ENCODE measurements at places on chromosomes 5 and 9.

- no peak for DNase-seq
Measured at GRCh38 chr5:142213077-142213476, 104.5 kb downstream of the NDFIP1 start.

DNA sequence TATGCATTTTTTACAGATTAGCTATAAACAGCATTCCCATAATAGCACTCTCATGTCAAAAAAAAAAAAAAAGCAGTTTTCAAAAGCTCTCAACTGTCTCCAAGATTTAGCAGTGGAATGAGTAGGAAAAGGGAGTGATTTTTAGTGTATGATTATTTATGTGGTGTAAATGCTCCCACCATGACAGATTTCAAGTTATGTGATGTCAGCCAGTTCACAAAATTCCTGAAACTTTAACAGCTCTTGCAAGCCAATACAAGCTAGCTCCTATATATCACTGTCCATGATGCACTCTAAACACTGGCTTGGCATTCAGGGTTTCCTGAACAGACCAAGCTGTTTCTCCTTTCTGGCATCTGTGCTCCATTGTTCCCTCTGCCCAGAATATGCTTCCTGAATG lies 7.9 kb upstream of the ANKDD1B start:
- no peak for DNase-seq

- no peak for DNase-seq
Measured at GRCh38 chr9:86262492-86262891, 3.0 kb upstream of the C9orf153 start.

GRCh38 chr9:131239161-131239975 lies 36.9 kb downstream of the FAM78A start:
- DNase-seq = no peak

DNA sequence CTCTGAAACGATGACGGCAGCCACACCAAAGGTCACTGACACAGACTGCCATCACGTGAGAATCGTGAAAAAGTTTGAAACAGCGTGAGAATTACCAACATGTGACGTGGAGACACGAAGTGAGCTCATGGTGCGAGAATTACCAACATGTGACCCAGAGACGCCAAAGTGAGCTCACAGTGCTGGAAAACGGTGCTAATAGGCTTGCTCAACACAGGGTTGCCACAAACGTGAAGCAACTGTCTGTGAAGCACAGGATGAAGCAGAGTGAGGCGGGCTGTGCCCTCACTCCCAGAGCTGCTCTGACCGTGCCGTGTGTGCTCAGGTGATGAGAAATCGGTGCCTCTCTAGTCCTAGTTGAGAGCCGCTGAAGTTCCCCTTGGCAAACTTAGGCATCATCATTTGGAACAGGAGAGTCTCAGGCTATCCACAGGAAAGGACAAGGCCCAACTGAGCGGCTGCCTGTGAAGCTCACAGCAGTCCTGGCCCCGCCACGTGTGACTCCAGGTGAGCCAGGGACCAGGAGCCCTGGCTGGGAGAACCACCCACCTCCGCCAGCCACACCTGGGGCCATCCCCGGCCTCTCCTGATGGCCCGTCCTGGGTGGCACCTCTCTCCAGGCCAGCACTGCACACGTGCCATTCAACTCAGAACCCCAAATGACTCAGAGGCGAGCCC lies 29.8 kb upstream of the SLC6A3 start:
- no peak for DNase-seq

DNA sequence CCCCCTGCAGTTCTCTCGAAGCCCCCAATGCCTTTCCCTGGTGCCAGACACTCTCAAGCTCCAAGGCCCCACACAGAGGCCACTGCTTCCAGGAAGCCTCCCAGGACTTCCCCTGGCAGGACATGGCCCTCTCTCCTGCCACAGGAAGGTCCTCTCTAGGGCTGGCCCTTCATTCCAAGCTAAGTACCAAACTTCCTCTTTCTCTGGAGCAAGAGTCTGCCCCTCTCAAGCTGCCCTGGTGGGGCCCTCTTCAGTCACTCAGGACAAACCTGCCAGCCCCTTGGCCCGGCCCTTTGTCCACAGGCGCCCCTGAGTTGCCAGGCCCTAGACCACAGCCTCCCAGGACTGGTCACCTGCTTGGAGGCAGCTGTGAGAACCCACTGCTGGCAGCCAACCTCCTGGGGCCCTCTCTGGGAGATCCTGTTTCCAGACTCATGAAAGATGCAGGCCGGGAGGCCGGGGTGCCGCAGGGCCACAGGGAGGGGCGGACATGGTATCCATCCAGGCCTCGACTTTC lies 6.6 kb downstream of the NINJ1 start:
- DNase-seq = no peak

DNA sequence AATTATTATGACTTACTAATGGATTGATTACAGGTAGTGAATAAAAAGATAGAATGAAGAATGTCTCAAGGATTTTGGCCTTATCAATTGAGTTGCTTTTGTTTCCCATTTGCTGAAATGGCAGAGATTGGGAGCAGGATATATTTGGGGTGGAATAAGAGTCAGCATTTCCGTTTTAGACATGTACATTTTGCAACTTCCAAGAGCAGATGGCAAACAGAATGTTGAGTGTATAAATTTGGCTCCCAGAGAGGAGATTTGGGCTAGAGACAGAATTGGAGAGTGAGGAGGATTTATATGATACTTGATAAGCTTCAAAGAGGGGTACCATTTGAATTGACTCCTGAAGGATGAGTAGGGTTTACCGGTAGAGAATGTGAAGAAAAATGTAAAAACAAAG lies 437.9 kb upstream of the PAPPA start:
- no peak for DNase-seq

DNA sequence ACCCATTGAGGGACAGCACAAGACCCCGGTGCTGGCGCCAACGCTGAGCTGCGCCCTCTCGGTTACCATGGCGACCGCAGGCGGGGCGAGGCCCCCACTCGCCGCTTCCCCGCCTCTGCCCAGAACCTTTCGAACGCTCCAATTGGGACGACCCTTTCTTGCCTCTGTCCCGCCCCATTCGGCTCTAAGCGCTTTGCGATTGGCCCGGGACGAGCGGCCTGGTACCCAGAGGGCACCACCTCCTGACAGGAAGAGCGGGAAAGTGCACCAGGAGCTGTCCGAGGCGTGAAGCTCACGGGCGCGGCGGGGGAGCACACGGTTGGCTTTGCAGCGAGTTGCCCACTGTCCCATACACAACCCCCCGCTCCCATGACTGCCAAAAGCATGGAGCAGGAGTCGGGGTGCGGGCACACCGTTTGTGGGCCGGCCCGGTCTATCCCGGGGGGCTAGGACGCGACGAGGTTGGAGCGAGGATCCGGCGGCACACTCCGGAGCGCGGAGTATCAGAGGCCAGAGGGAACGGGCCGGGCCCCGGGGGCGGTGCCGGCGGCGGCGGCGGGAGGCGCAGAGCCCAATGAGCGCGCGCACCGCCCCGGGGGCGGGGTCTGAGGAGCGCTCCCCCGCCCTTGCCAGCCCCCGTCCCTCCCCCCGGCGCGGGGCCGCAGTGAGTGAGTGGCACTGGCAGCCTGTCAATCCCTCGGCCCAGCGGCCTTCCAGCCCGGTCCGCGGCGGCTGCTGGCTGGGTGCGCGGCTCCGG lies 978 bp upstream of the PBX3 start:
- peak; percentile 94 for DNase-seq

GRCh38 chr9:110320651-110321445 lies 16.8 kb downstream of the TXNDC8 start:
- DNase-seq = no peak

DNA sequence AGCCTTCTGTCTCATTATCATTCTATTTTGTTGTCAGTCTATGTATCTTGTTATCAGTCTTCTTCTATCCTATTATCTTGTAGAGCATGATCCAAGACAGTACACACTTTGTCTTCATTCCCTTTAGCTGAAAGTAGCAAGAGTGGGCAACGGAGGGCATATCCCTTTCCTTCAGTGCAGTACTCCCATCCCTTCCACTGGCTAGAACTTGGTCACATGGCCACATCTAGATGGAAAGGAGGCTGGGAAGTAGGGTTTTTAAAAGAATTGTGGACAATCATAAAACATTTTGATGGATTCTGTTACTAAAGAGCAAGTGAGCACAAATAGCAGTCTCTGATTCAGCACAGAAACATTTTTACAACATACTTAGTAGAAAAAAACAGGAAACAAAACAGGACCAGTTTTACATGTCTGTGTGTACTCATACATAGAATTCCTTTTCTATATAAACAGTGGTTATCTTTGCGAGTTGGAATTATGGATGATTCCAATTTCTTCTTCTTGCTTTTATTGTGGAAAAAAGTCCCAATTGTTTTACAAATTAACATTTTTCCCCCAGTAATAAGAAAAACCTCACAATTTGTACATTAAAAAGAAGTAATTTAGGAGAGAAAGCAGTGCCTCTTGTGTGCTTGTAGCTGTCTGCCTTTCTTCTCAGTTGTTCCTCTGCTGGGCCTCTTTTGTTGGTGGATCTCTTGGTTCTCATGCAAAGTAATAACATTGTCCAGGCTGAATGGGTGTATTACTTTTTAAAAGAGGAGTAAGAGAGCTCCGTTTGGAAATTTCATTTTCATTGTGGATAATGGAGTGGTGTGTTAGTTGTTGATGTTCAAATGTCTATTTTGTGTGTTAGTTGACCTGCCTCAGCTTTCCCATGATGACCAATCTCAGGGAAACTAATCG lies 410.9 kb upstream of the TRPC7 start:
- no peak for DNase-seq

DNA sequence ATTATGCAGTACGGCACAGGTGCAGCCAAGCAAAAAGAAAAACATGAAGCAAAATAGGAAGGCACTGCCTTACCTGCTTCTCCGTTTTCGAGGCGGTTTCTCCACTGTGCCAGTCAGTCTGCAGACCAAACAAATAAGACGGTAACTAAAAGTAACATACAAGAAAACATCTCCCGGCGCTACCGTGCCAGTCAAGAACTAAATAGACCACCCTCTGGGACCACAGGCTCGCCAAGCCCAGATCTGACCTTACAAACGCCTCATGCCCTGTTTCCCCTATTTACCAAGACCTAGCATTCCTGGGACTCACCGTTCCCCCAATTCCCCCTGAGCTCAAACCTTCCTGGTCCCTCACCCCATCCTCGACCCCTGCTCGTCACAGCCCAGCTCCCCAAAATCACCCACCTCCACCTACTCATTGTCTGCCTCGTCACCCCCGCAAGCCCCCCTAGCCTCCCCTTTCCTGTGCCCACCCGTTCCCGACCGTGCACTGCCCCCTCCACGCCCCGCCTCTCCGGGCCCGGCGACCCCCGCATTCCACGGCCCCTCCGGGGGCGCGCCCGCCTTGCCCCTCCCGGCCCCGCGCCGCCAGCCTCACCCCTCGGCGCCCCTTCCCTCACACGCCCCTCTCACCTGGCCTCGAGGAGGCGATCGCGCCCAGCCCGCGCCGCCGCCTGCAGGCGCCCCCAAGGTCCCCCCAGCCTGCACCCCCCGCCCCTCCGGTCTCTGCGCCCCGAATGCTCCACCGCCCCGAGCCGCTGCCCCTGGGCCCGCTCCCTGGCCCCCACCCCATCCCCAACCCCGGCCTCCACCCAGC lies 560 bp downstream of the SCAI start:
- DNase-seq = no peak

- no peak for DNase-seq
Measured at GRCh38 chr5:122129306-122129705, at the start of gene ZNF474. ZNF474 (plus strand) TSS chr5:122129546; CDS start chr5:122151991, 22,445 bp downstream.

DNA sequence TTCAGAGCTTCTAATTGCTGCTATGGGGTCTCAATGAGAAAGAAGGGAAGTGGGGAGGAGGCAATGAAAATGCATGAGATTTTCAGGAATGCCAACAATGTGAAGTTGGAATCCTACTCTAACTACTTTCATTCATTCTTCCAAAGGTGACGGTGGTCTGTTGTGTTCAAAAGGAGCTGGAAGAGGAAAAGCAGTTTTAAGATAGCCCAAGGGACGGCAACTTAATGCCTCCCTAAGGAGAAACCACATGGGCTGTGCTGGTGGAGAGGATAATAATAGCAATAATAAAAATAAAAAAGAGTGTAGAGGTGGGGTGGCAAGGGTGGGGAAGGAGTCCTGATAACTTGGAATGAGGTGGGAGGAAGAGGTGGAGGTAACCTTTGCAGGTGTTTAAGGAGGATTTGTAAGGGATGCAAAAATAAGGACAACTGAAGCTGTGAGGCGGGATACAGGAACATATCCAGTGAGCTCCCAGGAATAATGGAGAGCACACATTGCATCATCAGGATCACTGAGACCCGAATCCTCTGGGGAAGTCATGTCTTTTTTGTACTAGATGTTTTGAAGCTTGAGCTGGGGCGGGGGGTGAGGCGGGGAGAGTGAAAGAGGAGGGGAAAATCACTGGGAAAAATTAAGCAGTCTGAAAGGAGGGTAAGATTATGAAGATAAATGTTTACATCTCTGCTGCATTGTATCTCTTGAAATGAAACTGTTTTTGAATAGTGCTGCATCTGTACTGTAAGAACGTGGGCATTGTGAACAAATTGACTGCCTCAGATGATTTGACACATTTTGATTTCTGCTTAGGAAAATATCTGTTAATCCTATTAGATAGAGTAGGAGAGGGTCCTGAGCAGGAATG lies 120.1 kb upstream of the TMEM161B start:
- DNase-seq = no peak

- no peak for DNase-seq
Measured at GRCh38 chr5:83965441-83965840, 244.8 kb upstream of the HAPLN1 start.

DNA sequence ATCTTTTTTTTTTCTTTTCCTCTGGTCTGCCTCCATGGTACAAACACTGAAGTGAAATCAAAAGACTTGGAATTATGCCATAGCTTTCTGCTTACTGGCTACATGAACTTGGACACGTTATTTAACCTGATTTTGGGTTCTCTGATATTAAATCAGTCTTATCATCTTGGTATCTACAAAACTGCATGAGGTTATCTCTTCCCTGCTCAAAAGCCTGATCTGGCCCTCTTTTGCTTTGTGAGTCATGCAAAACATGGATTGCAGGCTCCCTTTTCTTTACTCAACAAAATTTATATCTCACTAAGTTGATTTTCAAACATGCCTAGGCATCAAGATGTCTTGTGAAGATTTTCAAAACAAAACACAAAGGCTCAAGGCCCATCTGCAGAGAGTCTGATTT lies 45.9 kb upstream of the FST start:
- no peak for DNase-seq

DNA sequence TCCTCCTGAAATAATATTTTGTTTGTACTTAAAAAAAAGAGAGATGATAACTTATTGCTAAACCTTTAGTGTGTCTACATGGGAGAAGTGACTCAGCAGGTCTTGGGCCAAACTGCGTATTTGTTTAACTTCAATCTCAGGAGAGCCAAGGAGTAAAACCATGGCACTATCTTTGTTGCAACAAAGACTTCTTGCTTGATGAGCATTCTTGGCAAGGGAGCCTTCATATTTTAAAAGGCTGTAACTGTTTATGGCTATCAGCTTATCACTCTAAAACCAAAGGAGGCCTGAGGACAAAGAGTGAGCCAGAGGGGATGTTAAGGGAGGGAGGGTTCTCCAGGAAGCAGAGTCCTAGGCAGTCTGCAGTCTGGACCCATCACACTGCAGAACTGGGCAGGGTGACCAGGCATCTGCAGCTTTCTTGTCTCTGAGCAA lies 216.2 kb upstream of the S1PR3 start:
- DNase-seq = no peak
